ENCODE measurements at places on chromosomes 2 and 18.

- DNase-seq, result peak; percentile 86
These were observed 18.9 kb upstream of the DPP4 start for GRCh38 chr2:162092658-162093556.

DNA sequence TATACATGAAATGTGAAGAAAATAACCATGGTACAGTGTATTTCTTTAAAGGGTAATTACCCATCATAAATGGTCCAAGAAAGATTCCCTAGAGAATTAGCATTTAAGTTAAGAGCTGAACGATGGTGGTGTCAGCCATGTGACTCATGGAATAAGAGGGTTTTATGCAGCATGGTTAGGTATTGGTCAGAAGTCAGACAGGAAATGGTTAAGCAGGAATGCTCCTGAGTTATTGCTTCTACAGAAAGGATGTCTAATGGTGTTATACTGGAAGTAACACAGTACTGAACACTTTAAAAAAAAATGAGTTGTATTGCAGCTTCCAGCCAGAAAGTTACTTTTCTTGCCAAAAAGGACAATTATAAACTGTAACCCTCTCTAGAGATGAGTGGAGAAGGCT lies 72.7 kb upstream of the UBE2E3 start:
- peak; percentile 18 for DNase-seq

DNA sequence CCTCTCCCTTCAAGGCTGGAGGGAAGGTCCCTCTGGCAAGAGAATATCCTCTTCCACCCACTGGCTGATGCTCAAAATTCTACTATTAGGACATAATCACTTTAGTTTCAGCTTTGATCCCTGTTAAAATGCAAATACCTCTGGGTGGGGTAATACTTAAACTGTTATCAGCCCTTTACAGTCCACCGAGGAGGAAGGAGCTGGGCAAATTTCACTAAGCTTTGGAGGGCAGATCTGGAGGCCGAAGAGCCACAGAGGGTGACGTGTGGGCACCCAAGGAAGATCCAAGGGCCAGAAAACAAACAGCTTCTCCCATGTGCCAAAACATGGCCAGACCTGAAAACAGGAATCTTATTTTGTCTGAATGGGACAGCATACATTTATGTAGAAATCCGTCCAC lies 74.6 kb upstream of the BCL11A start:
- no peak for DNase-seq

- DNase-seq, result peak; percentile 38
These were observed 79.2 kb upstream of the MAP3K20 start for GRCh38 chr2:172996387-172996961.

DNA sequence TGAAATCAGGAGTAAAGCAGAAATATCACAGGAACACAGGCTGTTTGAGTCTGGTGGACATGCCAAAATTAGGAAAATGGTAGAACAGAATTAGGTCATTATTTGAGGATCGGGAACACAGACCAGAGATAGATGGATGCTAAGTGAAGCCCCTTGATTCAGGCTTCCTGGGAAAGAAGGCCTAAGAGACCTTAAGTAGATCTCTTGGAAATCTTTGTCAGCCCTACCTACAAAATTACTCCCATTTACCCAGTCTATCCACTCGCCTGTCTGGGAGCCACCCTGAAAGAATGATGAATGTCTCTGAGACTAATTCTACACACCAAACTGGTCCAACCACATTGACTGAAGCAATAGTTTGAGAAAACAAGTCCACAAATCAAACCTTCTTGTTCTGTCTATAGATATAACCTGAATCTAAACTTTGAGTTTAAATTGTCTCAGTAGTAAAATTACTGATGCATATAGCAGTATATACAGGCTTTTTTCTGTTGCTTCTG lies 36.6 kb upstream of the TANK start:
- DNase-seq, result peak; percentile 68

GRCh38 chr2:215755641-215756345 lies 257.6 kb downstream of the MREG start:
- no peak for DNase-seq

DNA sequence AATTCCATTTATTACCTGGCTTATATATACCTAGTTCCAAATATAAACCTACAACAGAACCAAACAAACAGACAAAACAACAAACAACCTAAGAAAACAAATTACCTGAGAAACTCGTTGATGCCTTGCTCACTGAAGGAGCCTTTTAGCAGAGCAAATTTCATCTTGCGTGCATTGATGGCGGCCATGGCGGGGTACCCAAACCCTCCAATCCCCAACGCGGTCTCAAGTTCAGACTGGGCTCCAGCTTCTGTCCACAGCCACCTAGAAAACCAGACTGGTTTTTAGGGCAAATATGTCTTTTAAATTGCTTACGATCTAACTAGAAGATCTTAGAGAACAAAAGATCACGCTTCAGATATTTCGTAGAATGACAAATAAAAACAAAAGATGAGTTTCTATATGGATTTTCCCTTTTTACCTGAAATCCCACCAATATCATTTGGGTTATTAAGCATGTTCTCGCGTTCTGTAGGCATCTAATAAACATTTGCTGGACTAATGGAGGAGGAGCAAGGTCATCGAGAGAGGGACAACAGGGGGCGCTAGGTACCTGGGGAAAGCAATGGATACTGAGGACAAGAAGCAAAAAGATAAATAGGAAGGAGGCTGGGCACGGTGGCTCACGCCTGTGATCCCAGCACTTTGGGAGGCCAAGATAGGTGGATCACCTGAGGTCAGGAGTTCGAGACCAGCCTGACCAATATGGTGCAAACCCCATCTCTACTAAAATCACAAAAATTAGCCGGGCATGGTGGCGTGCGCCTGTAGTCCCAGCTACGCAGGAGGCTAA lies 25.2 kb downstream of the PDIA6 start:
- no peak for DNase-seq

GRCh38 chr18:77102259-77103040 lies 30.1 kb downstream of the MBP start:
- no peak for DNase-seq

DNA sequence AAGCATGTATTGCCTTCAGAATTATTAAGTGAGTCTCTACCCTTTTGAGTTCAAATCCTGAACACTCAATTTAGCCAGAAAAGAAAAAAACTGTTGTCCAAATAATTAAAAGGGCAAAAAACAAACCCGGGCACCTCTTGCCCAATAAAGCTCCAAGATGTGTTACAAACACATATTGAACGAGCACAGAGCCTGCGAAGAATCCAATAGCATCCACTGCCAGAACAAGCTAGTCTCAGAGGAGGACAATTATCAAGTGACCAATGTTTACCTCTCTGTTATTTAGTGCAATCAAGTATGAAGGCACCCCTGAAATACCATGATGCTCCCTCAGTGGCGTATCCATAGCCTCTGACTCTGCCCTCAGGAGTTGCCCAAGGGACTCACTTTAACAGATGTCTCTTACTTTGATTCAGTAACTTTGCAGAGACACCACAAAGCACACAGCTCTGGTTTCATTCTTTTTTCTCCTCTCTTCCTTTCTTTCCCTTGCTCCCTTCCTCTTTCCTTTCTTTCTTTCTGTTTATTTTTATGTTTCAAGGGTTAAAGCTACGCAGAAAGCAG lies 93.5 kb upstream of the SPATS2L start:
- DNase-seq, result no peak

GRCh38 chr18:6482198-6482977 lies 67.7 kb upstream of the L3MBTL4 start:
- peak; percentile 2 for DNase-seq

DNA sequence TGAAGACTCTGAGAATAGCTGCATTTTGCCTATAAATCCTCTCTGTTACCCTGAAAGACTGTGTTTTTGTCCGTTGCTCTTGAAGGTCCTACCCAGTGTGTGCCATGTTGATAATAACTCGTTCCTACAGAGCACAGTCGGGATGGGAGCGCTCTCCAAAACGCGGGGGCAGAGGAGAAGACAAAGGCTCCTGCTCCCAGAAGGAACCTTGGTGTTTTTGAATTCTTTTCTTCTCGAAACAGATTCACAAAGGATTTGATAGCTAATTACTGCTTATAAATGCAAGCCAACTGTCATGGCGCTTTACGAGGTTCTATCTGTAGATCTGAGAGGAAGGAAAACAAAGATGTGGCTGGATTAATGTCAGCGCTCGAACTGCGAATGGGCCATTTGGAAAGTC lies 19.3 kb upstream of the HDAC4 start:
- no peak for DNase-seq

DNA sequence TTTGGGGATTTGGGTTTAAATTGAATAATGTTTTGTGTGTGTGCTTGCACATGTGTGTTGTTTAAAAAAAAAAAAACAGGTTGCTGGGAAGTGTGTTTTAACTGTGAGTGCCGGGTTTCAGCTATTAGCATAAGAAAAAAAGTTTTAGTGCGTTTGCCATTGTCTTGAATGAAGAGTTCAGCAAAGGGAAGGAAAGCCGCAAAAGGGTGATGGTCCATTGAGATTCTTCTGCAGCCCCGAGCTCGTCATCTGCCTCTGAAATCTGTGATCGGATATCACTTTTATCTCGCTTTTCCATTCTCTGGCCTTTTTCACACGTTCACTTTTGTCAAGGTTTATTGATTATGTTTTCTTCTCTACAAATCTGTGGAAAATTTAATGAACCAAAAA lies 4.7 kb downstream of the GLI2 start:
- DNase-seq, result no peak

- DNase-seq, result peak; percentile 42
These were observed 28.4 kb downstream of the SIX3 start for GRCh38 chr2:44969936-44970335.

DNA sequence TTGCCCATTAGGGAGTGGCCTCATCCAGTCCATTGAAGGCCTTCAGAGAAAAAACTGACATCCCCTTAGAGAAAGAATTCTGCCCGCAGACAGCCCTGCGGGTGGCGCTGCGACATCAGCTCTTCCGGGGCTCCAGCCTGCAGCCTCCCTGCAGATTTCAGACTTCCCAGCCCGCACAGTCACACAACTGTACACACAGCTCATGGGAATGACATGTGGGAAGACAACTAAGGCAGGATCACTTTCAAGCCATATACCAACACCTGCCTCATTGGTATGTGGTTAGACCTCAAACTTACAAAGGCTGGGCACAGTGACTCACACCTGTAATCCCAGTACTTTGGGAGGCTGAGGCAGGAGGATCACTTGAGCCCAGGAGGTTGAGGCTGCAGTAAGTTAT lies 24.8 kb upstream of the TUBB6 start:
- peak; percentile 38 for DNase-seq

Data from RWPE1 (cell line).